ENCODE measurements at places on chromosomes 2 and 18. TPM values are rescaled to one million over a fixed set of nuclear protein-coding genes. Genes with fewer than 3 reads are reported as not detected.

EFEMP1 gene
- total RNA-seq = 18.6 TPM

SERPINB5 gene
- total RNA-seq = not detected

SLC30A3 gene
- 11.1 TPM for total RNA-seq

MYOM1 gene
- total RNA-seq = 1,558 TPM

LIMS4 gene
- 2.8 TPM for total RNA-seq

DNA sequence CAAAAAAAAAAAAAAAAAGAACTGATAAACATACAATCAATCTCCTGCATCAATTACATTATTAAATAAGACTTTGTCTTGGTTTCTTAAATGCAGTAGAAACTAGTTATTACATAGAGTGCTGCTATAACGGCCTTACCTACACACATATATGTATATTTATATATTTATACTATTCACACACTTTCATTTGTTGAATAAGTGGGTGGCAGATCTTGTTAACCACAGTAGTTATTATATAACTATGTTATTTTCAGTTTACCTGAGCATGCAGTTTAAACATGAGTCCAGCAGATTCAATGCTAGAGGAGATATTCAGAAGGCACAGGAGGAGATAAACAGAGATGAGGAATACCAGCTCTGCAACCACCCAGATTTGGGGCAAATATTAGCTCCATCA, 81.5 kb upstream of the CD226 start:
- no peak for DNase-seq

GRCh38 chr18:77749089-77749488, 499.4 kb downstream of the GALR1 start:
- DNase-seq = no peak

DNA sequence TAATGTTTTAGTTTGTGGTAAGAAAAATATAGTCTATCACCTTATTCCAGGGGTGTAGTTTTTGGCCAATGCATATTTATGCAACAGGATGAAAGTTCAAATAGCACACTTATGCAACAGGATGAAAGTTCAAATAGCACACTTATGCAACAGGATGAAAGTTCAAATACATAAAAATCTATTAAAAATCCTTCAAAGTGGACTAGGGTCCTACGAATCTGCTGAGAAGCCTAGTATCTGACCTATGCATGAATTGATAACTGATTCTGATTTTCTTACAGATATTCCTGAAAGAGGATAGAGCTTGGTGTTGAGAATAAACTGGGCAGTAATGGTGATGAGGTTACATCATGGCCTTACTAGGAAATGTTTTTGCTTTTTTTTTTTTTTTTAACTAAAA, 2.8 kb downstream of the PECR start:
- no peak for DNase-seq

DNA sequence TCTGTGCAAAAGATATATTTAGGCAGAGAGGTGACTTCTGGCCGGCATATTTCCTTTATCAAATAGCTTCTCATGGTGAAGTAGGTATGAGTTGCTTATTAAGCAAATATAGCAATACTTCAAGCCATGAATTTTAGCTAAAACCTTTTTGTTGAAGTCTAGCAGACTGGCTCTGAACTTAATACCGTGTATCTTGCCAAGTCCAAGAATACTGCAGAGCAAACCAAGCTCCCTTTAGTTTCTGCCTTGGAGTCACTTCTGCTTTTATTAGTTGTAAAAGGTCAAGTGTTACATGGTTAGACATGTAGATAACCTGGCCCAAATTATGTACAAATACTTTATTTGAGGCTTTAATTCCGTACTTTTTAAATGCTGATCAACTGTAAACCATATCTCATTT, 627.6 kb upstream of the PKDCC start:
- DNase-seq = no peak

GRCh38 chr2:156483741-156484173, 47.6 kb downstream of the GPD2 start:
- no peak for DNase-seq

DNA sequence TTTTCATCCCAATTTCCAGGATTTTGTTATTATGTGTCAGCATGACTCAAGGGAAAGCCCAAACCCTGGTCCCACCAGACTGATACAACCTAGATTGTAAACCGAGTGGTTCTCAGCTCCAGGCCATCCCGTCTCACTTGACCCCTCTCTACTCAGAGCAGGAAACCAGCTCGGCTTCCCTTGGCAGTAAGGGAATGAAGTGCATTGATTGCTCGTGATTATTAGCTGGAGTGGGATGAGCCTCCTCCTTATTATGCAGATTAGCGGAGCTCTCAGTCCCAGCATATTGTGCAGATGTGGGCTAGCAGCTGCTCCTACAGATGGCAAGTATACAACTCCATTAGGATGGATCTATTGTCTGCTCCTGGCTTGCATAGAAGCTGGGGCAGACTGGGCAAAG, 167.6 kb downstream of the LNPK start:
- DNase-seq = no peak

DNA sequence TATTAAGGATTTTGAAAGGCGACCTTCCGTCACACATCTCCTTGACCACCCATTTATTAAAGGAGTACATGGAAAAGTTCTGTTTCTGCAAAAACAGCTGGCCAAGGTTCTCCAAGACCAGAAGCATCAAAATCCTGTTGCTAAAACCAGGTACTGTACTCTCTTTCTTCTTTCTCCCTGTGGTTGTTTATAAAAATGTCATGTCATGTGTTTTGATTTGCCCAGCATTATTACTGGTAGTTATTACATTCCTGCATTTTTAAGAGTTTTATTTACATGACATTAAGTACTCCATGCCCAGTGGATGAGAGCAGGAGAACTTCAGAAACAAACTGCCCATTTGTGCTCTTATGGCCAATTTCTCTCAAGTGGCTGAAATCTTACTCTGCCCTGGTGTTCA, 191.3 kb downstream of the MYO3B start:
- no peak for DNase-seq

- DNase-seq = no peak
These were observed 203.4 kb upstream of the POU3F3 start for GRCh38 chr2:104650405-104650996.
